ENCODE measurements at places on chromosomes 6 and 20.

- no peak for DNase-seq
These were observed 35.9 kb upstream of the TOX2 start for GRCh38 chr20:43878776-43879175.

GRCh38 chr6:150840185-150840584 lies 25.3 kb upstream of the MTHFD1L start:
- DNase-seq = no peak

GRCh38 chr6:127341471-127342202 lies 1.8 kb downstream of the ECHDC1 start:
- no peak for DNase-seq

- DNase-seq = no peak
These were observed 87.3 kb upstream of the NHSL1 start for GRCh38 chr6:138586638-138587037.

DNA sequence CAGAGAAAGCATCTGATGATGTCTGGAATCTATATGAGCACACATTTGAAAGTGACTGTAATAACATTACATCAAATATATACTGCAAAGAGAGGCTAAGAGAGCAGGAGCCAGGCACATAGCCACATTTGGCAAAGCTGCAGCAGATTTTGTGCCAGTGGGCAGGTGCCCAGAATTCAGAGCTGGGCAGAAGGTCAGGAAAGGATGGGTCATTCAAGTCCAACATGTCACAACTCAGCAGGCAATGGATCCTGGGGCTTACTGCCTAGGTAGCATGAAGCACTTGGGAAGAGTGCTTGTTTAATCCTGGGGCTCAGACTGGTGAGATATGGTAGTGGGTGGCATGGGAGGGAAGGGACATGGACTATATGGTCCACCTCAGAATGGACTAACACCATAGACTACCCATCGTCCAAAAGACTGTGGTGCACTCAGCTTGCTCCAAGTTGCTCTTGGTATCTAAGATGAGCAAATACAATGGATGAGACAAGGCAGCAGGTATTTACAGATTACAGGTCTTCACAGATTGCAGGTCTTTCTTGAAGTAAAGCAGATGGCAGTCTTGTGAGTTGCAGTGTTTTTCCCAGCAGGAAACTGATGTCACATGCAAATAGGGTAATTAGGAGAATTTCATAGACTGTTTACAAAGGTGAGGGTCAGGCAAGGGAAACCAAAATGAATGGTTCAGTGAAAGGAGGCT lies 31.2 kb upstream of the SHLD1 start:
- DNase-seq = no peak

DNA sequence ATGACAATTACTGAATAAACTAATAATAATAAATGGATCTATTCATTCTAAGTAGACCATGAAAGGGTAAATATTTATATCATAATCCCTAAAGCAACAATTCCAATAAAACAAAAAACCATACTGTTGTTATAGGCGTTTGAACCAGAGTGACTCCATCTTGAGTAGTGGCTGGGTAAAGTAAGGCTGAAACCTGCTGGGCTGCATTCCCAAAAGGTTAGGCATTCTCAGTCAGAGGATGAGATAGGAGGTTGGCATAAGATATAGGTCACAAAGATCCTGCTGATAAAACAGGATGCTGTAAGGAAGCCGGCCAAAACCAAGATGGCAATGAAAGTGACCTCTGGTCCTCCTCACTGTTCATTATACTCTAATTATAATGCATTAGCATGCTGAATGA lies 8.3 kb downstream of the OR2H1 start:
- no peak for DNase-seq

- no peak for DNase-seq
These were observed 142.7 kb upstream of the EXOC2 start for GRCh38 chr6:835476-836160.

- no peak for DNase-seq
These were observed 101.5 kb upstream of the DUSP22 start for GRCh38 chr6:190596-191395.

DNA sequence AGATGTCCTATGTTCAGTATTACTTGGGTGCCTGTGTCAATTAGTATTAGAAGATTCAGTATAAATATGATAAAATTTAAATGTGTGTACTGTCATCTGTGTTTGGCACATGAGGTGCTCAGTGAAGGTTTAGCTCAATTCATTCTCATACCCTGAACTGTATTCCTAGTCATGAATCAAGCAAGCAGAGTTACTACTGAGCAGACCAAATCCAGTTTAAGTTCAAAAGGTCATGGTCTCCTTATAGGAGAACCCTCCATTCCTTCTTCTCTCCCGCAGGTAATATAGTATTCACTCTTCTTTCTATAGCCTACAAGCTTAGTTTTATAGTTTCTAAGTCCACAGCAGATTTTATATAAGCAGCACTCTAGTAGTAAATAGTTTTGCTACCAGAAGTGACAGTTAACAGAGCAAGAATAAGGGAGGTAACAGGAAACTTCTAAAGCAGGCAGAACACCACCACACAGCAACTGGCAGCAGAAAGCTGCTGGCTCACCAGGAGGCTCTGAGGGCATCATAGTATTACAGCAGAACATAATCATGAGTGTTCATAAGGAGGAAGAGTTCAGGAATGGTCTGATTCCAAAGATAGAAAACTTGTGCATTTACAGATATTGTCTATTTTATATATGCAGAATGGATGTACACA lies 133.2 kb downstream of the SLC16A10 start:
- no peak for DNase-seq

GRCh38 chr20:1721687-1722512 lies 64.3 kb upstream of the SIRPG start:
- no peak for DNase-seq

- DNase-seq = no peak
These were observed 13.1 kb upstream of the DEK start for GRCh38 chr6:18277237-18278006.

DNA sequence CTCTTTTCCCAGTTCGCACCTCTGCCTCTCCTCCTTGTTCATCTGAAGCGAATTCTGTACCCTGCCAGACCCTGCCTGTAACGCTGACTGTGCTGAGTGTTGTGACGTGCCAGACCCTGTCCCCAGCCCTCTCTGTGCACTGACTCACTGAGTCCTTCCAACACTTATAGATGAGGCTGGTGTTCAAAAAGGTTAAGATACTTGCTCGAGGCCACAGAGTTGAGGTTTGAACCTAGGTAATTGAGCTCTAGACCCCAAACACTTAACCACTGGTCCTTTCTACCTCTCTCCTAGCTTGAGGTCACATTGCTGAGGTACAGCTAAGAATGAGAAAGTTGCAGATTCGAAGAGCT lies 45.7 kb upstream of the NEDD9 start:
- DNase-seq = no peak

GRCh38 chr6:160048471-160048870 lies 73.1 kb upstream of the SLC22A1 start:
- DNase-seq = no peak

DNA sequence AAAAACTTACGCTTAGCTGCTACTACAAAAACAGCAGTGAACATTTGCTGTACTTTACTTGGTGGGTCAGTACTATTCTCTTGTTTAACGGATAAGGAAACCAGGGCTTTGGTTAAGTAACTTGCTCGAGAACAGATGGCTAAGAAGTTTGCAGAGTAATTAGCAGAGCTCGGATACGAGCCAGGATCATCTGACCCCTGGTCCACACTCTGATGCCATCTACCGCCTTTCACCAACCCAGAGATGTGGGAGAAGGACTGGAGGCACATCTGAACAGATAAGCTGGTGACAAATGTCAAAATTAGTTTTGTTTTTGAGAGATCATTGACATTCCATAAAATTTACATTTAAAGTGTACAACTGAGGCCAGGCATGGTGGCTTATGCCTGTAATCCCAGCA lies 18.9 kb upstream of the RPL7L1 start:
- no peak for DNase-seq

DNA sequence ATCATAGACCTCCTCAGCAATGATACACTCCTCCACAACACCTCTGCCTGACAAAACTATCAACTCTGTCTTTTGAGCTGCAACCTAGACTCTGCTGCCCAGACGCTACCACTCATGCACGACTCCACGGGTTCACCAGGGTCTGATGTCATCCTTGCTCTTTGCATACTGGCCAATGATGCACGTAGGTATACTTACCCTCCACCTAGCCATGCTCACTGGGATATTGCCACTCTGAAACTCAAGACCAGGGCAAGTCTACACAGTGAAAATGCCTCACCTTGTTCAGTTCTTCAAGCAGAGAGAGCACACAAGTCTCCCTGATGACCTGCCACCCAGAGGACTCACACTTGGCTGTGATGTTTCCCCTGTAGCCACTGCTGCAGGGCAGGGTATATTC lies 27.7 kb downstream of the ADGRF1 start:
- DNase-seq = no peak

DNA sequence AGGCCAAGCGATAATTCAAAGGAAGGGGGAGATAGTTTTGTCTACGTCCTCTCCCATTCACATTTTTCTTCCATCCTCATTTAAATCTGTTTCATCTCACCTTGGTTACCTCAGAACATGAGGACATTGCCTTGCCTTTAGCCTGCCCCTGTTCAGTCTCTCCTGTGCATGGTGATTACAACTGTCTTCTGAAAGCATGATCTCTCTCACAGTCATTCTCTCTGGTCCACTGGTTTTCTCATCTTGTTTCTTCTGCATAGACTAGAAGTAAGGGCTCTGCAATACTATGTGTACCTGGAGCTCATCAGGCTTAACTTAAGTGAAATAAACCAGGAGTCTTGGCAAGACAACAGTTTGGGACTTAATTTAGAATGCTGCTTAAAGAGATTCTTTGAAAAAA lies 31.4 kb downstream of the CLVS2 start:
- no peak for DNase-seq

Data from stimulated activated CD8-positive, alpha-beta memory T cell treated with anti-CD3 and anti-CD28 coated beads, Interleukin-7, amount 100 ng/mL, for 1 hour (primary cell).